ENCODE measurements at places on chromosomes 5 and 9. TPM values are rescaled to one million over a fixed set of nuclear protein-coding genes. Genes with fewer than 3 reads are reported as not detected.
A peak's percentile ranks its signal among the peaks of the same experiment; 100 is the strongest.

Gene LCNL1
- 4.4 TPM for total RNA-seq

Gene TSLP
- 0.88 TPM for total RNA-seq

Gene GNA14
- 0.72 TPM for total RNA-seq

Gene LVRN
- total RNA-seq, result under 0.01 TPM

Gene NIPSNAP3A
- total RNA-seq, result 42.7 TPM

Gene PCDHGA5
- 2.7 TPM for total RNA-seq

Gene C5orf63
- 2.2 TPM for total RNA-seq

Gene PRSS3
- 3.5 TPM for total RNA-seq

Gene STK10
- 32.7 TPM for total RNA-seq

Gene FAM114A2
- total RNA-seq, result 31.8 TPM

Gene C9
- 0.36 TPM for total RNA-seq

GRCh38 chr5:89724379-89725095 lies 685.0 kb downstream of the CETN3 start:
- DNase-seq, result no peak

GRCh38 chr9:17807613-17808282 lies 228.9 kb downstream of the SH3GL2 start:
- DNase-seq, result no peak

- no peak for DNase-seq
Observed at GRCh38 chr5:61366497-61367240, 34.6 kb downstream of the ZSWIM6 start.

DNA sequence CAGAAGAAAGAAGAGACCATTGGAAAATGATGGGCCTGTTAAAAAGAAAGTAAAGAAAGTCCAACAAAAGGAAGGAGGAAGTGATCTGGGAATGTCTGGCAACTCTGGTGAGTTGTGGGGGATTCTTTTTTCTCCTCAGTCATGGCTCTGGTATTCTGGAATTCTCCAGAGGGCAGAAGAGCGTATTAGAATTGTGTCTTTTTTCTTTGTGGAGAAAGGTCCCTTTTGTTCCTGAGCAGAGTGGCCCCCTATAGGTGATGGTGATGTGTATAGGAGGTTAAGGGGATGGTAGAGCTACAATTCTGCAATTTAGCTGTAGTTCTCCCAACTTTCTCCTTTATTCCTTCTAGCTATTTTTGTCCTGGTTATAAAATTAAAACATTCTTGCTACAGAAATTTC lies 1.6 kb upstream of the DHFR start:
- DNase-seq, result no peak

GRCh38 chr9:127971357-127972235 lies 9.2 kb downstream of the EEIG1 start:
- DNase-seq, result peak; percentile 61

GRCh38 chr9:13974891-13975290 lies 339.1 kb downstream of the NFIB start:
- DNase-seq, result no peak

DNA sequence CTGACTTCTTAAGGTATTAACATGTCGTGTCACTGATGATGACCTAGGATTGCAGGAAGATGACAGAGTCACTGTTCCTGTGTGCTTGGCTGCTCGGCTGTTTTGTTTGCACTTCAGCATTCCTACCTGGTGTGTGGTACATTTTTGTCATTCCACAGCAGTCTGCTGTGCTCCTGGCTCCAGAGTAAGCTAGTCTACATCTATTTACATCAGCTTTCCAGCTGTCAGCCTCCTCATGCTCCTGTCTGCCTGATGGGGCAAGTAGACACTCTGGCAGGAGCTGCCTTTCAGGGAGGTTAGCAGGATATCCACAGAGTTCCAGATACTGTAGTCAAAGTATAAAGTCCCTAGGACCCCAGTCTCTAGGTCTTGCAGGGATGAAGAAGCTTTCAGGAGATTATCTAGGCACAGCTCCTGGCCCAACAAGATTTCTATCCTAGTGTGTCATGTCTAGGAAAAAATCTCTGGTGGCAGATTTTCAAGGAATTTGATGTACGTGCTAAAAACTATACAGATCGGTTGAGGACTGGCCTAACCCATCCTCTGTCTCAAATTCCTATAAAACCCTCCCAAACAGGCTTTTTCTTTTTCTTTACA lies 28.4 kb downstream of the RUSC2 start:
- DNase-seq, result no peak

DNA sequence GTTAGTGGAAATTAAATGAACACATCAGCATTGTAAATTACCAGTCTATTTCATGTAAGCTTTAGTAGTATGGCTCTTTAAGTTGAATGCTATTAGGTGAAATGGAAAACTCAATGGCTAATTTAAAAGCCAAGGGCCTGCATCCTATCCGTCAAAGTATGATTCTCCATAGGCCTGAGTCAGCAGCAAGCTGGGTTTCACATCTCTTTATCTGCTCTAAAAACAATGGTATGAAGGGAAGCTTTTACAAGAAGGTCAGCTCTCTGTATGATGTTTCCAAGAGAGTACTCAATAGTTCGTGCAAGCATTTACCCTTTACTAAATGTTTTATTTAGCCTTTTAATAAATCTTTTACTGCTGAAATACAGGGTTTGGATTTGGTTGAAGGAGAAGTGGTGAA lies 62.8 kb downstream of the MAP1B start:
- DNase-seq, result no peak

- DNase-seq, result no peak
Observed at GRCh38 chr5:1504617-1505016, 19.1 kb downstream of the LPCAT1 start.

- DNase-seq, result peak; percentile 36
Observed at GRCh38 chr5:160438316-160439204, 16.9 kb downstream of the PTTG1 start.

DNA sequence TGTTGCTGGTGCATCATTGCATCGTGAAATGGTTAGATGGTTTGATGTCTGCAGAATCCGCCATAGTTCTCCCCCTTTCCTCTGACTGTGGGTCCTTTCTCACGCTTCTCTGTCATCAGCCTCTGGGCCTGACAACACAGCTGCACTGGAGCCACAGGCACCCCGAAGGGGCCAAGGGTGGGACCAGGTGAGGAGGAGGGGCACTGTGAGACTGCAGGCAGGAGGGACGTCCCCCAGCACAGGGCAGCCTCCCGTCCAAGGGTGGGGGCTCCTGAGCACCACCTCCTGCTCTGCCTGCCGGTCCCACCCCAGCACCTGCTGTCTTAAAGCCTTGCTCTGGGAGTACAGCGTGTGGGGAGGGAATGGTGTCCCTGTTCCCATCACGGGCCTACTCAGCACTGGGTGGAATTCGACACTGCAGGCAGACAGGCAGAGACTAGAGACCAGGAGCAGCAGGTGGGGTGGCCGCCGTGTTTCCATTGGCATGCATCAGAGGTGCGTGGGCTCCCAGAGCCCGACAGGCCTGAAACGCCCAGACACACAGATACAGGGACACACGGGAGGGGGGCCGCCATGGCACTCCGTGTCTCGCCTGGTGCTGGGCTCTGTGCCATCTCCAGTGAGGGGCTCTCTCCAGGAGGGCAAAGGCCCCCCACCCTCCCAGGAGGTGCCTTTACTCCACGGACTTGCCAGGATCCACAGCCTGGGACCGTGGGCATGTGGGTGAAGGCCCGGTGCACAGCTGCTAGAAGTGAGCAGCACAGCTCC lies 15.0 kb downstream of the CACNA1B start:
- peak; percentile 71 for DNase-seq

DNA sequence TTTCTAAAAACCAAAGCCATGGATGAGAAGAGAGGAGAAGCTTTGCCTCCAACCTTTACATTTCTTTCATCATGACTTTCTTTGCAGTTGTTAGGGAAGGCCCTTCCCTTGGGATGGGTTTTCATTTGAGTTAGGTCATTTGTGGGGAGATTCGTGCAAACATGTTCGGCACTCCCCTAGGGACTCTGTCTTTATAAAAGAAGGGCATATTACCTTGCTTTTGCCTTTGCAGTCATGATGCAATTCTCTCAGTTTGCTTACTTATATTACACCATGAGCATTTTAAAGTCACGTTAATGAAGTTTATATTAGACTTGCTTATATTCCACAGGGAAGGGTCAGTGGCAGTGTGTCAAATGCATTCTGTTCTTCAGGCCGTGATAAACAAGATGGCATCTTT lies 289.3 kb upstream of the WWC1 start:
- DNase-seq, result no peak

- peak; percentile 91 for DNase-seq
Observed at GRCh38 chr5:102865510-102866236, 110.6 kb downstream of the PAM start.

GRCh38 chr5:123154886-123155445 lies 65.9 kb downstream of the PRDM6 start:
- DNase-seq, result no peak

- DNase-seq, result no peak
Observed at GRCh38 chr5:62942384-62942783, 363.8 kb downstream of the LRRC70 start.

DNA sequence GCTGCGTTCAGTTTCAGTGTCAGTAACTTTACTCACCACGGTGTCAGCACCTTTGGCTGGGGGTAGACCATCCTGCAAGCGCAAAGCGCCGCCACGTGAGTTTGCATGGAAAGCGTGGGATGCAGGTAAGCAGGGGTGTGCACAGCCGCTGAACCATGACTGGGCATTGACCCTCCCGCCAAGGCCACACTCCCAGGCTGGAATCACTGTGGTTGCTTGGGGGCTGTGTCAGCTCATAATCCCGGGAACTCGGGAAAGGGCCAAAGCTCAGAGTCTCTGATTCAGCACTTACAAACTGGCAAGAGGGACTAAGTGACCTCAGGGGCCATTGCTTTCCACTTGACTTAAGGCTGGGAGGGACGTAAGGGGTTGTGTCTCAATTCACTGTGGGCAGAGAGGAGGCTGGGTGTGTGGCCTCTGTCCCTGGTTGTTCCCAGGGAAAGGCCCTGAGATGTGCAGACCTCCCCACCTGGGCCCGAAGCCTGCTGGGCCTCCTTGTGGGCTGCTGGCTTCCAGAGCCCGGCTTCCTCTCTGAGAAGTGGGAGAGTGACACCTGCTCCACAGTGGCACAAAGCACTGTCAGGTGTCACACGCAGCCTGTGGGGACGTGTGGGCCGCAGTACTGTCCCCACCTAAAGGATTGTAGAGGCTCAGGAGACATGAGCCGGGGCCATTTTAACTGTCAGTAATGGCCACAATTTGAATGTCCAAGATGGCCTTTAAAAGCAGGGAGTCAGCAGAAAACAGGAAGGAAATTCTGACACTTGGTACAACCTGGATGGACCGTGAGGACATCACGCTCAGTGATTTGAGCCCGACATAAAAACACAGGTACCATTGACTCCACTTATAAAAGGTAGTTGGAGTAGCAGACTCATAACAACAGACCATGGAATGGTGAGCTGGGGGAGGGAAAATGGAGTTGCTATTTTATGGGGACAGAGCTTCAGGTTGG lies 16.7 kb downstream of the ABO start:
- DNase-seq, result peak; percentile 61

DNA sequence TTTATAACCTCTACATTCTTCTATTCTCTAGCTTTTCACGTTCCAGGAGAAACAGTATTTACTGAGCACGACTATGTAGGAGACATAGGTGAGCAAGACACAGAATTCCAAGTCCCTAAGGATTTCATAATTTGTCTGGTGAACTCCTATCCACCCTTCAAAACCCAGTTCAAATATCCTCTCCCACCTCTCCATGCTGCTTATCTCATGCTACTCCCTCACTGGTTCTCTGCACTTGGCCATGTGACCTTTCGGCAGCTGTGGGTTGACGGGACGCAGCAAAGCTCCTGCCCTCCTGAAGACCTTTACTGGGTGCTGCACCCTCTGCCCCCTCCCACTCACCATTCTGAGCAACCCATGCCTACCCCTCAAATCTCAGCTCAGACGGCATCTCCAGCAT lies 173.2 kb downstream of the RGS3 start:
- no peak for DNase-seq

DNA sequence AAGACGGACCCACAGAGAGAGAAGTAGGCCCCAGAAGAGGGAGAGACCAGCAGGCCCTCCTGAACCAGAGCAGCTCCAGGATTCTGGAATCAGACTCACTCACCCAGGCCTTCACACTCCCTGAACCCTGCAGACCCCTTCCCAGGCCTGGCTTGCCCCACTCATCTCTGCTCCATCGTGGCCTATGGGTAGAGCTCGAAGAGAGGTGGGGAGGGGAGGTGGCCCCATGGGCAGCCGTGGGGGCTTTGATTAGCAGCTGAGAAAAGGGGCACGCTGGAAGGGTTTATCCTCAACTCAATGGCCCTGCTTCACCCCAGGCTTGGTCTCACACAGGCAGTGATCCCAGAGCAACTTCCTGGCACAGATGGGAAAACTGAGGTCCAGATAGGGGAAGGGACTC lies 613 bp downstream of the MYMK start:
- DNase-seq, result peak; percentile 23

- DNase-seq, result no peak
Observed at GRCh38 chr9:111068771-111069170, 30.5 kb upstream of the LPAR1 start.

DNA sequence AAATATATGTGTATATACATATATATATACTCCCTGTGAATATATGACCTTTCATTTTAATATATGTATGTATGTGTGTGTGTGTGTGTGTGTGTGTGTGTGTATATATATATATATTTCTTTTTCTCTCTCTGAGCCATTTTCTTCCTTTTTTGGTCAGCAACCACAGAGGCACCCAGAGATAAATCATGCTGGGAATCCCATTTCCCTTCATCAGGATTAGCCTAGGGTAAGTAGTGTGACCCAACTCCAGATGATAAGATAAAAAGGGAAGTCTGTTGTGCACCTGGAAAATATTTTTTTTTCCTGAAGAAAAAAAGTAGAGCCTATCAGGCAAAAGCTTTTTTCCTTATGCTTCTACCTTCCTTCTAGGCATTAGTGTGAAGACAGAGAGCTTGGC lies 25.4 kb upstream of the SUB1 start:
- no peak for DNase-seq

- peak; percentile 88 for DNase-seq
Observed at GRCh38 chr5:177448244-177448950, 1.8 kb downstream of the PRR7 start.

DNA sequence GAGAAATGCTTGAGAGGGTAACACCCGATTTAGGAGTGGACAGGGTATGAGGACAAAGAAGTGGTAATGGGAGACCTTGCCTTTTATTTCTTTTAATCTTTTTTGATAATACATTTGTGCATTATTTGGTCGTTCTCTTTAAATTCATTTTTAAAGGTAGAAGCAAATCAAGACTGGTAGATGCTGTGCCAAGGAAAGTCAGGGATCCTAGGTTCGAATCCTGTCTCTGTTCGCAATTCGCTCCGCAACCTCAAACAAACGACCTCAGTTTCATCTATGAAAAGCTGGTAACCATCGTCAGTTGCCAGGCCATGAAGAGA lies 353 bp upstream of the TMED9 start:
- DNase-seq, result no peak

- DNase-seq, result peak; percentile 58
Observed at GRCh38 chr5:178116143-178116885, 3.0 kb downstream of the N4BP3 start.

- DNase-seq, result peak; percentile 47
Observed at GRCh38 chr9:130846487-130847305, 11.6 kb downstream of the ABL1 start.

GRCh38 chr9:100082782-100083181 lies 16.0 kb downstream of the ERP44 start:
- DNase-seq, result no peak

DNA sequence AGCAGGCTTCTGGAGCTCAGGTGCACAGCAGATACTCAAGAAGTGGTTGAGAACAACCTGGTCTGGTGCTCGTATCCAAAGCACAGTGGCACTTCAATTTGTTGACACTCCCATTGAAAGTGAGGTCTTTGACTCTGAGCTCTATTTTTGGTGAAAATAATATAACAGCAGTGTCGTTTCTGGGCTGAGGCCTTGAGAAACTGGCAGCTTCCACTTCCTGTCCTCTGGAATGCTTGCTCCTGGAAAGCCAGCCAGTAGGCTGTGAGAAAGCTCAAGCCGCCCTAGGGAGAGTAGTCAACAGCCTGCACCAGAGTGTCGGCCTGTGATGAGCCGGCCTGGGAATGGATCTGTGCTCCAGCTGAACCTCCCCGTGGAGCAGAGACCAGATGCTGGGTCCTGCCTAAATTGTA lies 6.8 kb upstream of the SUSD3 start:
- peak; percentile 90 for DNase-seq

All from osteoblast (primary cell).